ENCODE measurements at places on chromosomes 1 and 21.

DNA sequence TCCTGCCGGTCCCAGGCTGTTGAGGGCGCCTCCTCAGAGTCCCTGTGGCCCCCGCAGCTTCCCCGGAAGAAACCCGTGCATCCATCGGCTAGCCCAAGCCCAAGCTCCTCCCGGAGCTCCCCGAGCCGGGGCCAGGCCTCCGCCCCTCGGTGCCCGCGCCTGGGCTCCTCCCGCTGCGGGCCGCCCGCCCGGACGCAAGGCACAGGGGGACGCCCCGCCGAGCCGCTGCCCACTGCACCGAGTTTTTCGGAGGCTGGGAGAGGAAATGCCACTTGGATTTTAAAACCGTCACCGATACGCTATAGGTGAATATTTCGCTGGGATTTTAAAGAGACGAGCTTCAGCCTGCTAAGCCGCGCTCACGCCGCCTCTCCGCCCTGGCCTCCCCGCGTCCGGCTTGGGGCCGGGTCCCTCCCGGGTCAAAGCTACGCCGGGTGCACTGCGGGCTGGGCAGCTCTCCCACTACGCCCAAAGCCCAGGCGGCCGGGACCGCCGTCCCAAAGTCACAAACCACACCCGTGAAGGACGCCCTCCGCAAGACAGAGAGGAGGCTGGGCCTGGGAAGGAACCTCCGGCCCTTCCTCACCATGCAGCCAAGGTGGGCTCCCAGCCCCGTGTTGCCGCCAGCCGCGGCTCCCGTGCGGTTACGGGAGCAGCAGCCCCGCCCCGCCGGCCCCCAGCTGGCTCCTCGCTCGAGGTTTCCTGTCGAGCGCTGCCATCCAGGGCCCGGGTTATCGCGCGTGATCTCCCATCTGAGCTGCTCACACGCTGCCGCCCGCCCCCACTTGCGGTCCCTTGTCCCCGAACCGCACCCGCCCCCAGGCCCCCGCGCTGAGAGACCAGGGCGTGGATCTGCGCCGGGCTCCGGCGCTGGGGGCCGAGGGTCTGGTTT is 63.2 kb downstream of the CD247 start:
- DNase-seq: peak; percentile 69

- DNase-seq: no peak
Observed at GRCh38 chr21:37088186-37088735, 15.2 kb downstream of the TTC3 start.

- DNase-seq: no peak
Observed at GRCh38 chr1:198939286-198939685, 300.4 kb downstream of the PTPRC start.

DNA sequence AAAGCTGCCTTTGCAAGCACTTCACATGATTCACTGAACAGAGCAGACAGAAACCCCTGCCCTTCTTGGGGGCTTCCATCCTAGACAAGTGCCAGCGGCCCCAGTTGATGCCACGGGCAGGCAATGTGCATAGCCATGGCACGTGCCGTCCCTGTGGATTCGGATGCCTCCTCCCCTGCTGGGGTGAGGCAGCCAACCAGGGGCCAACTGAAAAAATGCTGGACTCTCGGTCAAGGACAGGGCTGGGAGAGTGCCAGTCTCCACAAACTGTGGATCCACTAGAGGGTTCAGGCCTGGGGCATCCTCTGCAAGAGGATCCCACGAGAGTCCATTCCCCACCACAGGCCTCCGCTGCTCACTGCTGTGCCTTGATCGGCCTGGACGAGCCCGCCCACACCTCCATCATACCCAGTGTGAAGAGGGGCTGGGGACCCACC is 3.8 kb downstream of the JMJD4 start:
- DNase-seq: no peak

- no peak for DNase-seq
Observed at GRCh38 chr1:163933437-163933836, 611.7 kb downstream of the NUF2 start.

Data from myocyte (in vitro differentiated cells).